Stimulated activated CD4-positive, alpha-beta T cell treated with anti-CD3 and anti-CD28 coated beads, Interleukin-2, amount 100 ng/mL, for 4 hours (primary cell): ENCODE measurements at places on chromosomes 7 and 10.

- no peak for DNase-seq
These were observed 106.3 kb downstream of the ATXN7L1 start for GRCh38 chr7:105769901-105770628.

DNA sequence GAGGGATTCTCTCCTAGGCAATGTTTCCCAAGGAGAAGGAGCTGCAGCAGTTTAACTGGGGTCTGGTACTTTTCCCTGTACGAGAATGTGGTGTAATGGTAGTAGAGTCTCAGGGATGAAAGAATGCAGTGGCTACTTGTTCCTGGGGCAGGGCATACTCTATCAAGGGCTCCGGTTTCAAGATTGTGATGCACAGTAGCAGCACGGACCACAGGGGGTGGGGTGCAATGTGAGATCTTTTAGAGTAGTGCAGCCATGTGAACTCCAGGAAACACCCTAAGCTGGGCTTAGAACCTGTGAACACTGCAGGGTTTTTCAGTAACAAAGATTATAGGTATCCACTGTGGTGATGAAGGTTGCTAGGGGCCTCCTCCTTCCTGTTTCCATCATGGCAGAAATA lies 903.9 kb downstream of the NRG3 start:
- DNase-seq, result no peak

DNA sequence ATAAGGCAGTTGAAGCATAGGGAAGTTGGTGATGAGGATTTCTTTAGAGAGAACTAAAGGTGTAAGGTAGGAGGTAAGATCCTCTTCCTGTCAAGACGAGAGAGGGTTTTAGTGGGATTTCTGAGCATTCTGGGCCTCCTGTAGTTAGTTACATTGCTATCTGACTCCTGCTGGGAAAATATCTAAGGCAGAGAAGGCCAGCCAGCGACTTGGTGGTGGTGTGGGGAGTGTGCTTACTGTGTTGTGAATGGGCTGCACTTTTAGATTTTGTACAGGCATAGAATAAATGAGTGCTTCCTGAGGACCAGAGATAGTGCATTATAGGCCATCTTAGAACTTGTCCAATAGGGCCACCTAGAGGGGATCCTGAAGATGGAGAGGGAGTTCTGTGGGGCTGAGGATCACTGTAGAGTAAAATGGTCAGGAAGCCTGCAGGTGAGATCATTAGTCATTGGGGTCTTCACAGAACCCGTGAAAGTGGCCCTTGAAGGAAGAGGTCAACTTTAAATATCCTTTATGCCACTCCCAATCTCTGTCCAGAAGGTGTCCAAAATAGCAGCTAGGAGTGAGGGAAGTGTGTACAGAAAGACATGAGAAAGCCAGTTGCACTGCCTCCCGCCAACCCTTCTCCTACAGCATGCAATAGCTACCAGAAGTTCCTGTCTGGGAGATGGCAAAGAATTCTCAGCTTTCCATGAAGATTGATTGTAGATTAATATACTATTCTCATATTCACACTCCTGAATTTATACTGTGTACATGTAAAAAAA lies 266.6 kb downstream of the POLR1F start:
- DNase-seq, result no peak

GRCh38 chr7:156503196-156503595 lies 137.4 kb upstream of the RNF32 start:
- no peak for DNase-seq

DNA sequence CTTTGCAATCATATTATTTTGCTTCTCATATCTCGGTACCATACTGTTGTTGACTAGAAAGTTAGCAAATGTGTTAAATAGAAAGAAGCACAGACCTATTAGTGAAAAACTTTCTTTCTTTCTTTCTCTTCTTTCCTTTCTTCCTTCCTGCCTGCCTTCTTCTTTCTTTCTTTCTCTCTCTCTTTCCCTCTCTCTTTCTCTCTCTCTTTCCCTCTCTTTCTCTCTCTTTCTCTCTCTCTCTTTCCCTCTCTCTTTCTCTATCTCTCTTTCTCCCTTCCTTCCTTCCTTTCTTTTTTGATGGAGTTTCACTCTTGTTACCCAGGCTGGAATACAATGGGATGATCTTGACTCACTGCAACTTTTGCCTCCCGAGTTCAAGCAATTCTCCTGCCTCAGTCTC lies 1160.6 kb downstream of the GATA3 start:
- no peak for DNase-seq

DNA sequence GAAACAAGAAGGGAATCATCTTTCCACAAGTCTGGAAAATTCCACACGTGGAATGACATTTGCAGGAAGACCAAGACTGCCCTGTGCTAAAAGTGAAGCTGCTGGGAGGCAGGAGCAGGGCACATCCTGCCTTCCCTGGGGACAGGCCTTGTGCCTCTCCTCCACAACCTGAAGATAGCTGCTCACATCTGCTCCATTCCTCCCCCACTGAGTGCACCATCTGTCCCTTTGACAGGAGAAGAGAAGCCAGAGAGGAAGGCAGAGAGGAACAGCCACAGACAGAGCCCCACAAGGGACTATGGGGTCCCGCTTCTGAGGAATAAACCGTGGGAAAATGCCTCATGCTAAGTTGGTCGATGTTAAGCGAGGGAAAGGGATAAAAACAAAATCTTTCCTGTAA lies 15.9 kb upstream of the FAM171A1 start:
- no peak for DNase-seq

GRCh38 chr7:34220506-34221185 lies 315.3 kb downstream of the BMPER start:
- DNase-seq, result no peak

GRCh38 chr7:44259547-44260457 lies 59.0 kb downstream of the YKT6 start:
- DNase-seq, result no peak

- DNase-seq, result no peak
These were observed 67.9 kb downstream of the CACNA2D1 start for GRCh38 chr7:82375713-82376112.

- no peak for DNase-seq
These were observed 37.8 kb downstream of the PODXL start for GRCh38 chr7:131518626-131519025.

GRCh38 chr10:68560186-68560942 lies at the start of gene TET1:
TSS of gene TET1 (plus strand) at chr10:68560337. CDS start at chr10:68572339, 12,002 bp downstream.
- DNase-seq, result no peak

GRCh38 chr7:51079494-51079893 lies 237.1 kb downstream of the COBL start:
- no peak for DNase-seq
